Stimulated activated CD4-positive, alpha-beta T cell treated with anti-CD3 and anti-CD28 coated beads, TNF-alpha, amount 100 ng/mL, for 24 hours (primary cell): ENCODE measurements at places on chromosomes 16 and 17.
A peak's percentile ranks its signal among the peaks of the same experiment; 100 is the strongest.

GRCh38 chr17:50816771-50817751, 18.3 kb upstream of the WFIKKN2 start:
- DNase-seq: peak; percentile 55

GRCh38 chr17:28384281-28385036, 13.0 kb downstream of the SARM1 start:
- DNase-seq: peak; percentile 34

DNA sequence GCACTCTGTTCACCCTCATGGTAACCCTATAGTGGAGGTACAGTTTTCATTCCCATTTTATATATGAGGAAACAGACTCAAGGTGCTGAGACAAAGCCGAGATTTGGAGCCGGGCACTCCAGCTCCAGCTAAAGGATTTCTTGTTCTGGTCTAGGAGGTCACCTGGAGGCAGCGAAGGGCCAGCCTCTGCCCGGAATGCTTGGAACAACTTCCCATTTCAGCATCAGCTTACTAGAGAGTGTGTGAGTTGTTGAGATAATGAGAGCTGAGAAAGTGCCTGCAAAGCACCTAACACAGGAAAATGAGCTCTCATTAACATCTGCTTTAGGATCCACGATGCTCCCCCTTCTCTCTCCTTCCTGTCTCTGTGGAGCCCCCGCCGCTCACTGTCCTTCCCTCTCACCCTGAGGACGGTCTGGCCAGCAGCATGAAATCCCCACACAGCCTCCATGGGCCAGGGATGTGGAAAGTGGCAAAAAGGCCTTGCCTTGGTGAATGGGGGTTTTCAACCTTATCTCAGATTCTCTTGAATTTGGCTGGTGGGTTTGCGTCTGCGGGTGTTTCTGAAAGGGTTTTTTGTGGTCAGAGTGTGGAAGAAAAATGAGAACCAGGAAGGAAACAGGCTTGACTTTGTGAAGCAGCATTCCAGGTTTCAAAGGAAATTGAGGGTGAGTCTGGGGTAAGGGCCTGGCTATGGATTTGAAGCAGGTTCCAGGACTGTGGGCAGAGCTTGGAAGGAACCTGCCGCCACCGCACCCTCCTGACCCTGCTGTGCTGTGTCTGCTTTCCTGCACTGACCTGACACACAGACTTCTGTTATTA, 178.7 kb downstream of the FOXL1 start:
- no peak for DNase-seq

- DNase-seq: no peak
Observed at GRCh38 chr17:4920351-4921048, 11.6 kb upstream of the GP1BA start.

DNA sequence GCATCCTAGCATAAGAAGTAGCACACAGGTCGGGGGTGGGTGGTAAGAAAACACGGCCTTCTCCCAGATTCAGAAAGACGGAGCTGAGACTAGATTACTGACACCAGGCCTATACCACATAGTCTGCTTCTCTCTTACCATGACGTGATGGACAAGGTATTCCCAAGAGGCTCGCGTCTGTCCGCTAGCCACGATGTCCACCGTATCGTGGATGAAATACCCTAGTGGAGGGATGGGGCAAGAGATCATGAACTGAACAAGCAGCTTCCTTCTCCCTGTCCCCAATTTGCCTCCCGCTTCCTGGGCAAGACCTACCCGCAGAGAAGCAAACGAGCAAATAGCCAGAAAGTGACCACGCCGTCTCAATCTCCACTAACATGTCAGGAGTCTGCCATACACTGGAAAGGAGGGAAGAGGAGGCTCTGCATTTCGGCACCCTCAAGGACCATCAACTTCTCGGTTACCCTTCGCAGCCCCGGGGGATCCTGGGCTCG, 820 bp downstream of the TLCD1 start:
- no peak for DNase-seq

DNA sequence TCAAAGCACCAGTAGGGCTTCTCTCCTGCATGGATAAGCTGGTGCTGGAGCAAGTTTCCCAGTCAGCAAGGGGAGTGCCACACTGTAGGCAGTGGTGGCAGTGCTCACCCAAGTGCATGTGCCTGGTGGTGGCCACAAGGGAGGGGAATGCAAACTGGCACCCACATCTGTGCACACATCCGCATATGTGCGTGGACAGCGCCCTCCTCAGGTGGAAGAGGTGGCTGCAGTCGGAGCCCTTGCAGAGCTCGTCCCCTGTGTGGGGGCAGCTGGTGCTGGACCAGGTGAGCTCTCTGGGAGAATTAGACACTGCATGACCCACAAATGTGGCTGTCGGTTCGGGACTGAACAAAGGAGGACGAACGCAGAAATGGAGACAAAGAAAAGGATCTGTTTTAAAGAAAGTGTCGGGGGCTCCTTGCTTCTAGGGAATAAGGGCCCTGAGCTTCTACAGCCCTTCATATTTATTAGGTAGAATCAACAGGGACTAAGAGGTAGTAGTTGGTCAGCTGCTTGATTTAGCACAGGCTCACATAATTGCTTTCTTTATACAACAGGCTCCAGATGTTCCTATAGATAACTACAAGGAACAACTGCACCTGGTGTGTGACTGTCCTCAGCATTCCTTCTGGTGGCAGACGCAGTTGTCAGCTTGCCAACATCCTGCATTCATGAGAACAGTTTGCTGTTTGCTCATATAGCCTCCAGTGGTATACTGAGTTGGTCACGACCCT, 5.3 kb upstream of the ZNF689 start:
- peak; percentile 52 for DNase-seq

DNA sequence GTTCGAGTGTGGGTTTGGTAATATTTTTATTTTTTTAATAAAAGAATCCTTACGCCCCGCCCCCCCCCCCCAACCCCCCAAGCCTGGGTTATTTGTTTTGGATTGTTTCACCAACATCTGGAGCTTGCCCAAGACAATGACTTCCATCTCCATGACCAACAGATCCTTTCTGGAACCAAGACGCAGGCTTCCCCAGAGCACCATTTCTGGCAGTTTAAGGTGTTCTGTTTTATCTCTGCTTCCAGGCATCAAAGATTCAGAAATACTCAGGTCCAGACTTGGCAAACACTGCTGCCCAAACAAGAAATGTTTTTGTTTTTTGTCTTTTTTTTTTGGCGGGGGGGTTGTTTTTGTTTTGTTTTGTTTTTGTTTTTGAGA, 56.1 kb downstream of the PLXDC1 start:
- DNase-seq: no peak

DNA sequence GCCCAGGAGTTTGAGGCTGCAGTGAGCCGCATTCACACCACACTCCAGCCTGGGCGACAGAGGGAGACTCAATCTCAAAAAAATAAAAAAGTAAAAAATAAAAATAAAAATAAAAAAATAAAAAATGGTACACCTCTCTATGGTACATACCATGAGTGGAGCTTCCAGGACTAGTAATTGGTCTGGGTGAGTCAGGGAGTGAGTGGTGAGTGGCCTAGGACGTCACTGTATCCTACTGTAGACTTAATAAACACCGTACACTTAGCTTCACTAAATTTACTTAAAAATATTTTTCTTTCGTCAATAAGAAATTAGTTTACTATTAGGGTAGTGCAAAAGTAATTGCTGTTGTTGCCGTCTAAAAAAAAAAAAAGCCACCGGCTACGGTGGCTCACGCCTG, 9.0 kb downstream of the CDH5 start:
- DNase-seq: no peak

- DNase-seq: no peak
Observed at GRCh38 chr17:542943-543342, 171.7 kb downstream of the VPS53 start.

GRCh38 chr16:10206865-10207264, 24.6 kb upstream of the GRIN2A start:
- DNase-seq: no peak

DNA sequence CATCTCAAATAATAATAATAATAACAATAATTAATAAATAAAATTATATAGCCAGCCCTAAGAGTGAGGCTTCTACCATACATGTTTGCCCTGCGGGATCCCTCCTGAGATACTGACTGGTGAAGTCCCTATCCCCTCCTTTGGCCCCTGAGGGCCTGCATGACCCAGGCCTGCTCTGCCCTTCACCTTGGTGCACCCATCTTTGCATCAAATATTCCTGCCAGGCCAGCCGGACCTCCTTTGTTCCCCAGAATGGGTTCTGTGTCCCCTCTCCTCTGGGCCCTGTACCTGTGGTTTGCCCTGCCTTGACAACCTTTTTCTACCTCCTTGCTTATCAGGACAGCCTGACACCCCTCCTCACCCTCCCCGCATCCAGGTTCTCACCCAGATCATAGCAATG, 2.0 kb upstream of the RNF112 start:
- no peak for DNase-seq
